ENCODE measurements at places on chromosomes 13 and 19.

DNA sequence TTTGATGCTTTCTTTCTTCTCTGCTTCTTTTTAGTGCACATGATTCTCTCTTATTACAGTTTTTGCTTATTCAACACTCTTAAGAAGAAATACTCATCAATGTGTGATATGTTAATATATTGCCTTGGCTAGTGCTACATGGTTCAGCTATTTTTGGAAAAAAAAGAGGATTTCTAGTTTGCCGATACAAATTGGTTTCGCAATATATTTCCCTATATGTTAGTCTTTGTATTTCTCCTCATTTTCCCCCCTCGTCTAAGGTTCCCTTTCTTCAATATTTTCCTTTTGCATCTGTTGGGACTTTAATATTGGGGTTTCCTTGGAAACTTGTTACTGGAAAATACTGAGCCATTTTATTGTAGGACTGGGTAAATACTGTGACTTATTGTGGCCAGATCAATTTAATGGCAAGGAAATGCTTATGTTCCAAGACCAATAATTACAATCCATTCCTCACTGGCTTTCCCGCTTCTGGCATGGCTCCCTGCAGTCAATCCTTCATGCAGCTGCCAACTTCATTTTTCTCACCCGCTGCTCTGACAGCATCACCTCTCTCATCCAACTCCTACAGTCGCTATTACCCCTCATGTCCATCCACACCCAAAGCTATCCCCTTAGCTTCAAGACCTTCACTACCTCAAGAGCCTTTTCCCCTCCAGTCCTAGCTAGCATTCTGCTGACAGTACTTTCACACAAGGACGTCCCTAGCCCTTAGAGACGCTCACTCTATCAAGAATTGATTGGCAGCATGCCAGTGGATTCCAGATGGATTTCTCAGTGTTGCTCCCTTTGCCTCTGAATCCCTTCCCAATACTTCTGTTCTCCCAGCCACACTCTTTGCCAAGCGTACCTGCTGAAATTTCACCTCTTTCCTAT lies 280.1 kb upstream of the TMTC4 start:
- no peak for DNase-seq

- no peak for DNase-seq
These were observed 246.1 kb downstream of the UQCRFS1 start for GRCh38 chr19:28966737-28967399.

DNA sequence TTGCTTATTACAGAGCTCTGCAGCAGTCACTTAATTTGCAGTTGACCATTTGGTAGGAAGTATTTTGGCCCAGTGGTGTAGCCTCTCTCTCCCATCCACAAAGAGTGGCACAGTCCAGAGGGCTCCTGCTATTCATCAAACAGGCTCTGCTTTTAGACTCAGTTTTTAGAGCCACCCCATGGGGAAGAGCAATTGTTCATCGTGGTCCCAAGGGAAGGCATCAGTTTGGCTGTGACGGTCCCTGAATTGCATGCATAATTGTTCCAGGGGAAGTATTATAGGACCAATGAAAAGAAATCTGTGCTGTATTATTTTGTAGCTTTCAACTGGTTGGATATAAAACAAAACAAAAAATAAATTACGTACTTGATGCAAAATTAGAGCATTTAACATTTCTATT lies 799.0 kb downstream of the DACH1 start:
- DNase-seq = no peak

DNA sequence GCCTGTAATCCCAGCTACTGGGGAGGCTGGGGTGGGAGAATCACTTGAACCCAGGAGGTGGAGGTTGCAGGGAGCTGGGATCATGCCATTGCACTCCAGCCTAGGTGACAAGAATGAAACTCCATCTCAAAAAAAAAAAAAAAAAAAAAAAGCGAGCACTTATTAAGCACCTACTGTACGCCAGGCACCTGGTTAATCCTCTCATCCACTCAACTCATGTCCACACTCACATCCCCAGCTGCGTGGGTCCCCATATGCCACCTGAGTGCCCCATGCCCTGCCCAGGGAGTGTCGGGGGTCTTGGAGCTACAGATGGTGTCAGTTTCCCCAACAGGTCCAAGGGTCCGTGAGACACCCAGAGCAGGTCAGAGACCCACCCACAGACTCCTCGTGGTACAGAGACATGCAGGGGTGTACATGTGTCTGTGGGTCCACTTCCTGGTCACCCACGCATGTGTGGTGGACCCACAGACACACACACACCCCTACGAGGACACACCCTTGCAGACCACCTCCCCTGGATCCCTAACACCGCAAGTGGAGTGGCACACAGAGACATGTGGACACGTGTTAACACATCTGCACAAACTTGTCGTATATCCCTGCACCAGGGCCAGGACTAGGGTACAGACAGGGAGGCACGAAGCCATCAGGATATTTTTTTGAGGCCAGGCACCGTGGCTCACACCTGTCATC lies 3.5 kb downstream of the INSL3 start:
- DNase-seq = no peak

DNA sequence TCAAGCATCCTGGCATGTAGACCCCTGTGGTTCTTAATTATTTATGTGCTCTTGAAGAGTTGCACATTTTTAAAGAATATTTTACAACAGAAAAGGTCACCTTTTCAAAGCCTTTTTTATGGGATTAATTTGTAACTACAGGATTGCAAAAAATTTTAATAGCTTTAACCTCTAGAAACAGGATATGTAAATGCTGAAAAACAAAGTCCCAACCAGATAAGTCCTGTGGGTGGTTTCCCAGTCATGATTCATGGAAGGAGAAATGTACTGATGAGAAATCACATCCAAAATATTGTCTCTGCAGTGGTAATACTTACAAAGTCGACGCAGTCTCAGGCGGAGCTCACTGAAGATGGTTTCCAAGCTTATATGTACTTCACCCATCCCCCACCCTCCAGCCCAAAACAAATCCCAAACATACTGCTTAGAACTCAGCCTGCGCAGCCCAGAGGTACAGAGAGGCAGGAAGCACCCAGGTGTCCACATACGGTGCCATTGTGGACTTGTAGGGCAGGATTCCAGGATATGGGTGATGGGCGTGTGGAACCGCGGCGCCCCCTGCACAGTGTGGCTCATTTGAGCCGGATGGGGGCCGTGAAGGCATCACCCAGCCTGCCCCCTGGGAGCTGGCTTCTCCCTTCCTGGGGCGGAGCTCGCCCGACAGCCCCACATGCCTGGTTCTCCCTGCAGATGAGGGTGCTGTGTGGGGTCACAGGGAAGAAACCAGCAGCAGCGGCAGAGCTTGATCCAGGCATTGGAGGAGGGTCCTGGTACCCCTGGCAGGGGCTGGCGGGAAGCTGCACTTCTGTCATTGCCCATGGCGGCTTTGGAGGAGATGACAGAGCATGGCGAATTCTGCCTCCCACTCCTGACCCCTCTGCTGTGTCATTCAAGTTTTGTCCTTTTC lies 101.2 kb downstream of the ATP11A start:
- DNase-seq = no peak

GRCh38 chr13:103275081-103275480 lies 208.9 kb upstream of the SLC10A2 start:
- no peak for DNase-seq

GRCh38 chr13:101829484-101829883 lies 377.0 kb downstream of the ITGBL1 start:
- DNase-seq = no peak
